HAP-1 (cell line): ENCODE measurements at places on chromosomes 2 and 18.

DNA sequence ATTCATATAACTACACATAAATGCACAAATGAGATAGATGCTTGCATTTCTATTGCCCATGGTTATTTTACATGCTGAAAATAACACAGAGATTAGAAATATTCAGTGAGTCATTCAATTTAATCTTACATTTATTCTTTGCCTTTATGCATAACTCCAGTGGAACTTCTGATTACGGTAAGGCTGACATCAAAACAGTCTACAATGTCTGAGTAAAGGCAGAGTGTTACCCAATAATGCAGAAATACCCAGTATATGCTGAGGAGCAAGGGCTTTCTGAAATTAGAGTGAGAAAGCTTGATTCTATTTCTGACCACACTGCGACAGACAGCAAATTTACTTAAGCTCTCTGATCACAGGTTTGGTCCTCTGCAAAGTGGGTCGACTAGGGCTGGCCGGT is 9.2 kb downstream of the NMI start:
- no peak for DNase-seq

GRCh38 chr2:74201596-74201995 is 3.2 kb downstream of the MTHFD2 start:
- no peak for DNase-seq

DNA sequence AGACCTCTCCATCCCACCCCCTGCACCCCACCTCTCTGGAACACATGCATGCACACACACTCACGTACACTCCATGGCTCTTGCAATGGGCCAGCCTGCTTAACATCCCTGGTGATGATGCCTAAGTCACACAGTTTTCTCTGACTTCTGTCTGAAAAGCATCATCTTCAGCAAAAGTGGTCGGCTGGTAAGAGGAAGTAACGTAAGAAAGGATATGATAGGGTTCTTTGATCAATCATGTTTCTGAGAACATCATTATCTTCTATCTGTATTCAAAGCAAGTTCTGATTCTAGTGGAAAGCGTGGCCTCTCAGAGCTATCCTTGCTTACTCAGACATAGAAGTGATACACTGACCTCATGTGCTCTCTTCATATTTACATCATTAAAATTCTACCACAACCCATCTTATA is 11.4 kb upstream of the NDUFV2 start:
- no peak for DNase-seq

GRCh38 chr2:12207491-12207890 is 461.1 kb downstream of the LPIN1 start:
- no peak for DNase-seq
